ENCODE measurements at places on chromosomes 4 and X.

DNA sequence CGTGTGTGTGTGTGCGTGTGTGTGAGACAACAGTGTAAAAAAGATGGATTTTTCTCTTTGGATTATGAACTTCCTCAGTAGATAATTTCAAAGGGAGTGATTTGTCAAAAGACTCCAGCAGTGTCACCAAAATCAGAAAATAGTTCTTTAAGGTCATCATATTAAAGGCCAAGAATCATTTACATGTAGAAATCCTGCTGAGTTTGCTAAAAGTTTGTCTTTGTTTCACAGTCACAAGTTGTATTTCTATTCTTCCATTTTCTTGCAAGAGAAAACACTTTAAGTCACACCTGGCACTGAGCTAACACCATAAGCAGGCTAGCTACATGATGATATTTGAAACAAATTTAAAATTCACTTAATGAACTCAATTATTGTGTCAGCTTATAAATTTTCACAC lies 222.7 kb downstream of the PACRGL start:
- DNase-seq = no peak

DNA sequence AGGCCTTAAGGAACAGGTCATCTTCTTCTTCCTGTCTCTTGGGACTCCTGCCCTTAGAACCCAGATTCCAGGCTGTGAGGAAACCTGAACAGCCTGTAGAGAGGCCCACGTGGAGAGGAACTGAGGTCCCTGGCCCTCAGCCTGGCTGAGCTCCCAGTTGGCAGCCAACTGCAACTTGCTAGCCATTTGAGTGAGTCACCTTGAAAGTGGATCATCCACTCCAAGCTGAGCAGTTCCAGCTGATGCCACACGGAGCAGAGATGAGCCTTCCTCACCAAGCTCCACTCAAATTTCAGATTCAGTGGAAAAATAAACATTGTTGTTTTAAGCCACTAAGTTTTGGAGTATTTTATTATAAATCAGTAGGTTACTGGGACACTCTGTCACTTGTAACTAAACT lies 392.5 kb downstream of the BCOR start:
- no peak for DNase-seq

GRCh38 chr4:152045449-152045806 lies 284.6 kb upstream of the GATB start:
- no peak for DNase-seq

DNA sequence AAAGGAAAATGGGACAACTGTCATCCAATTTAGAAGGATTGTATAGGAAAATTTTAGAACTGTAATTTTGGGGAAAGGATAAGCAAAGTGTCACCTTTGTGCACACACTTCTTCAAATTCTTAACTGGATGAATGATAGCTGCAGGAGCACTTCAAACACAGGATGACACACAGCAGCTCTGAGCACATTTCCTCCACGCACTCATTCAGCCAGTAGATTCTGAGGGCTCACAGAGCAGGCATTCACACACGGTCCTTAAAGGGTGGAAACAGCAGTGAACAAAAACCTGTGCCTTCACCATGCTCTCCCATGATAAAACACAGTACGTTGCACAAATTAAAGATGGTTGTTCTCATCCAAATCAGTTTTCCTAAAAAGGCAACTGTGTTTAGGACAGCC lies 38.5 kb upstream of the KLF3 start:
- no peak for DNase-seq

DNA sequence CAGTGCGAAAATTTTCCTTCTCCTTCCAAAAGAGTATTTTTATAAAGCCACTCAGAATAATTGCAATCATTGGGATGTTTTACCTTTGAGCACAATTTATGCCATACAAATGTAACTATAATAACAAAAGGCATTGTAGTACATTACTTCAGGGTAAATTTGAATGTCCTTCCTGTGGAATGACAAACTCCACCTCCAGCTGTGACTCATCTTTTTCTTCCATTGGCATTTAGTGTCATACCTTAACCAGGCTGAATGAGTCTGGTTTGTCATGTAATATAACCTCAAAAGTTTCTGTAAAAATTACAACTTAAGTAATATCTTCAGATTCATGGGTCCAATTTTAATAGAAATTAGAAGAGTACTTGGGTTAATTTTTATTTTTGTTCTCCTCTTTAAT lies 93.3 kb downstream of the TMEM47 start:
- DNase-seq = no peak

GRCh38 chr4:78355306-78355705 lies 196.3 kb upstream of the ANXA3 start:
- DNase-seq = no peak

DNA sequence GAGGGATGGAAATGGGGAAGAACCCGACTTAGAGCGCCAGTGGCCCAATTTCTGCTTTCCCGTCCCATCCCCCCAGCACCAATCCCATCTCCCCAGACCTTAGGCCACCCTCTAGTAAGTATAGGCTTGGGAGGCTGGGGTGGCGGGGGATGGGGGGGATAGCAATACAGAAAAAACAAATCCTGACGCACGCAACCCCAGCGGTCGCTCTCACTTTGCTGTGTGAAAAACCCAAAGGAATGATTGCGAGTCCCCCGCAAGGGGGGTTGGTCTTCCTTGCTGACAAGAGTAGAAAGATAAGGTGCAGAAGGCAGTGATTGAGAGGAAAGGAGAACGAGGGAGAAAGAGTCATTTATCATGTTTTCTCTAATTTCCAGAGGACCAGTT lies 863 bp downstream of the CPE start:
- DNase-seq = peak; percentile 50

DNA sequence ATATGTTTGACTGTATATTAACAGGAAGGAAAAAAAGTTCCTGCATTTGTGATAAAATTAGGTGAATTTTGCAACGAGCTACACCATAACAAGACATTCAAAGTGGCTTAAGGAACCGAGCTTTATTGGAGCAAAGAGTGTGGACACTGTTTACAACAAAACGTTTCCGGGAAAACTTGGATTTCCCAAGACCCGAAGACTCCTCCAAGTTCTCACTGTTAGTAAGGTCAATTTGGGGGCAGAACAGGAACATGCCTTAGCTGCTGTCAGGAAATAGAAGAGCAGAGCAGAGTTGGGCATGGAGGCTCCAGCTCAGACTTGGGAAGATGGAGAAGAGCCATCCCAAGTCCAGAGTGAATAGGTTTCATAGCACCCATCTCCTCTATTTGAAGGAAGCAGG lies 16.5 kb downstream of the ADH6 start:
- DNase-seq = no peak

- peak; percentile 39 for DNase-seq
Measured at GRCh38 chr4:174119051-174119450, 164.4 kb downstream of the FBXO8 start.

DNA sequence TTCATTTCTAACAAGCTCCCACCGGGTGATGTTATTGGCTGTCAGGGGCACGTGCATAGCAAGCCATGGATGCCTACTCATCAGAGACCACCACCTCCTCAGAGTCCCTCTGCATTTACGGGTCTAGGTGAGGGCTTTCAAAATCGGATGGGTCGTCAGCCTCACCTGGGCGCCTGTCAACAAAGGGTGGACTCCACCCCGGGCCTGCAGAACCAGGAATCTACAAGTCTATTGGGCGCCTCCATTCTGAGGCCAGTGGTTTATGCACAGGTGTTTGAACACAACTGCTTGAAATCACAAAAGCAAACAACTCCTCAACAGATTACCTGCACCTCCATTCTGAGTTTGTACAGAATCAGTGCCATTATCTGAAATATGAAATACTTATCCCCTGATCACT lies 318.9 kb downstream of the PTTG2 start:
- DNase-seq = no peak

DNA sequence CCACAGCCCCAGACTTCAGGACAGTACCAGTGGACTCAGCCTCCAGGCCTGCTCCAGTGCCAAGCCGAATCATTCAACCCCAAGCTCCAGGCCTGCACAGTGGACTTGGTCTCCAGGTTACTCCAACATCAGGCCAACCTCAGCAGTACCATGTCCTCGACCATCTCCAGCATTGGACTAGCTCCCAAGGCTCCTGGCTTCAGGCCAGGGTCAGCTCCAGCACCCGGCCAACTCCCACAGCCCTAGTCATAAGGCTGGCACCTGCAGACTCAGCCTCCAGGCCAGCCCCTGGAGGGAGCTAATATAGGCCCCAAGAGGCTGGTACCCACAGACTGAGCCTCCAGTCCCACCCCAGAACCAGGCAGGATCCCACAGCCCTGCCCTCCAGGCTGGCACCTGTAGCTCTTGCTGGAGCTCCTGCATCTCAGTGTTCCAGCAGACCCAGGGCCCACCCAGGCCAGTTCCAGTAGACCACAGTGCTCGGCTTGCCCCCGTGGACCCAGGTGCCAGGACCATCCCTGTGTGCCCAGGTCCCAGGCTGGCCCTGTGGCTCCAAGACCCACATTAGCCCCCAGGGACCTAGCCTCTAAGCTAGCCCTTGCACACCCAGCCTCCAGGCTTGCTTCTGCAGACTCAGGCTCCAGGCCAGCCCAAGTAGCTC lies 25.6 kb downstream of the ZMAT1 start:
- no peak for DNase-seq

GRCh38 chr4:25402521-25402920 lies 25.5 kb downstream of the ANAPC4 start:
- no peak for DNase-seq

DNA sequence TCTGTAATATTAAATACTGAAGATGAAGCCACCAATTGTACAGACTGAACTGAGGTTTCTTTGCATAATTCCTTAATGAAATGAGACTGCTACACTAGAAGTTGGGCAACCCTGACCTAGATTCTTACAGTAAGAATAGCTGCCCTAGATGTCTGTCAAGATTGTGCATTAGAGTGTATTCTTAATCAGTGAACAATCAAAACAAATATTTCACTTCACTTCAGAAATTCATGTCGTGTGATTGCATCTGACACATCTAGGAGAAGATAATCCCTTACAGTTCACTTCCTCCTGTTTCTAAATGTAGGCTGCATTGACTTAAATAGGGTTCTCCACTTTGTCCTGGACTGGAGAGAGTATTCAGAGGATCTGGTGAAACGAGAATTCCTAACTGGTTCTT lies 283.1 kb downstream of the HNRNPD start:
- DNase-seq = no peak

DNA sequence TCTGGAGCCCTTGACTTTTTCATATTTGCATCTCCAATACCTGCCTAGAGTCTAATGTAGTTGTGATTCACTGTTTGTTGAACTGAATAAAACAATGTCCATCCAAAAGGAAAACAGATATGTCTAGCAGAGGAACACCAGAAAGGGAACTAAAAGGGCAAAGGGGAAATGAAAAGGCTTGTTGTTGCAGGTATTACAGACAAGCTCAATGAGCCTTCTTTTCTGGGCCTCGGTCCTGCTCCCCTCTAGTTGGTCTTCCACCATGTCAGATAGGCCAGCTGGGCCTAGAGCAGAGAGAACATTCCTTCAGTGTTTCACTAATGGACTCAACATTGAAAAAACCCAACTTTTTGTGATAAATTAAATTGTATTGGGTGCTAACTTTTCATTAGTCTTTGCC lies 55.4 kb downstream of the ZFX start:
- no peak for DNase-seq

DNA sequence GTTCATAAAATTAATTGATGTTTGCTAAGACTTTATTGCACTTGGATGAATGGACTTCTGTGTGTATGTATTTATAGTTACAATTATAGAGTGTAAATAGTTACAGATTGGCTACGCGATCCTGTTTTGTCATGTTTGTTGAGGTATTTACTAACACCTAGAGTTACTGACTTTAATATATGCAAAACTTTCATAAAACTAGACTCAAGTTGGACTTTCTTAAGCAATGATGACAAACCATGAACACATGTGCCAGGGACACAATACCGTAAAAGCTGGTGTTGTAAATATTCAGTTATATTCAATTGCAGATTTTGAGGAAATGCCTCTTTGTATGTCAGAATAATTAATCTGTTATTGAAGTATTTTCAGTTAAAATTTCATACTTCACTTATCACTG lies 6.1 kb downstream of the GRIA2 start:
- DNase-seq = no peak

GRCh38 chr4:164803702-164804101 lies 49.8 kb downstream of the SMIM31 start:
- DNase-seq = no peak

- no peak for DNase-seq
Measured at GRCh38 chr4:14272206-14272605, 644.7 kb upstream of the BOD1L1 start.

DNA sequence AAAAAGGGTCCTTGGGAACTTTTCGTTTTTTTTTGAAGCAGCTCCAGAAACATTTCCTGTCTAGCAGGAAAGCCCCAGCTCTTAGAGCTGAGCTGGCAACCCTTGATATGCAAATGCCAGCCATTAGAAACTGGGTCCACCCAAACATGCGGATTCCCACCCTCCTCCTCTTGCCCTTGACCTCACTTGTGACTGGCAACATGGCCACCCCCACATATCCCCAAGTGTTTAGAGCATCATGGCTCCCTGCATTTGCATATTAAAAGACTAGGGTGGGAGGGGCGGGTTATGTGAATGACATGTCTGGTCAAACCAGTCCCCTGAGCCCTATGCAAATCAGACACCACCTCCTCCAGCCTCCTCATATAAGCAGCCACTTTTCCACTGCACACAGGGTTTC lies 671.1 kb downstream of the FAT4 start:
- no peak for DNase-seq

DNA sequence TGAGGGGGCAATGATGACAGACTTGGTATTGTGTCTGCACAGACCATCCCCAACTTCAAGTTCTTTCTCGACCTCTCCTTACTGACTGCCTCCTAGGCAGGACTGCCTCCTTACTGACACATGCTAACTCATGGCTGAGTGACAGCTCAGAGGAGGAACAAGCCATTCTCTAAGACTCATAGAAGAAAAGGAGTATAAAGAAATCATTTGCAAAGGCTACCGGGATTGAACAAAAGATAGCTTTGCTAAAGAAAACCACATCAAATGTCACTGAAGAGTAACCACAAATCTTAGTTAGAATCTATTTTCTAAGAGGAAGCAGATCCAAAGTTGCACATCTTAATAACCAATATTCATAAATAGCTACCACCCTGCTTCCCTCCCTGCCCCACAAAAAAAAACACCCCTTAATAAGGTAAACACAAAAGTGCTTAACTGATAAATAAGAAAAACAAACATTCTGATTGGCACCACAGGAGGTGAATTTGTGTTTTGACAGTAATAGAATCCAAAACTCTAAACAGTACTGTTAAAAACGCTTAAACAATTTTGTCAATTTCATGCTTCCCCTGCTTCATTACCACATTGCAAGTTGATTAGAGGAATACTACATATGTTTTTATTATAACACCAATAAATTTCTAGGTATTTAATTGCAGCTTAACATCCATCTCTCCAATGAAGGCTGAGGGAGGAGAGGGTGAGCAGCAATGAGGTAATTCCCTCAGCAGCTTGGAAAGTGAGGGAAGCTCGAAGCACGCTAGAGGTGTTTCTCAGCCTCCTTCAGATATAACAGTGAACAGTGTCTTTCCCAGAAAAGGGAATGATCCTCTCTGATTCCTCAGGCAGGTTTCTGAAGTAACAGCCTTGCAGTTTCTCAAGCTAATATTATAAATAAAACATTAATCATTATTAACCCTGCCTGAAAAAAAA lies 160.0 kb downstream of the HNRNPD start:
- DNase-seq = no peak

- peak; percentile 83 for DNase-seq
Measured at GRCh38 chrX:153708415-153708814, 15.8 kb downstream of the BCAP31 start.

- no peak for DNase-seq
Measured at GRCh38 chr4:8122746-8123145, 35.9 kb downstream of the ABLIM2 start.
